OCI-LY7 (cell line): ENCODE measurements at places on chromosomes 6 and 20. TPM values are rescaled to one million over a fixed set of nuclear protein-coding genes. Genes with fewer than 3 reads are reported as not detected.

GRCh38 chr6:144855812-144856531, 570.8 kb downstream of the UTRN start:
- no peak for DNase-seq

DNA sequence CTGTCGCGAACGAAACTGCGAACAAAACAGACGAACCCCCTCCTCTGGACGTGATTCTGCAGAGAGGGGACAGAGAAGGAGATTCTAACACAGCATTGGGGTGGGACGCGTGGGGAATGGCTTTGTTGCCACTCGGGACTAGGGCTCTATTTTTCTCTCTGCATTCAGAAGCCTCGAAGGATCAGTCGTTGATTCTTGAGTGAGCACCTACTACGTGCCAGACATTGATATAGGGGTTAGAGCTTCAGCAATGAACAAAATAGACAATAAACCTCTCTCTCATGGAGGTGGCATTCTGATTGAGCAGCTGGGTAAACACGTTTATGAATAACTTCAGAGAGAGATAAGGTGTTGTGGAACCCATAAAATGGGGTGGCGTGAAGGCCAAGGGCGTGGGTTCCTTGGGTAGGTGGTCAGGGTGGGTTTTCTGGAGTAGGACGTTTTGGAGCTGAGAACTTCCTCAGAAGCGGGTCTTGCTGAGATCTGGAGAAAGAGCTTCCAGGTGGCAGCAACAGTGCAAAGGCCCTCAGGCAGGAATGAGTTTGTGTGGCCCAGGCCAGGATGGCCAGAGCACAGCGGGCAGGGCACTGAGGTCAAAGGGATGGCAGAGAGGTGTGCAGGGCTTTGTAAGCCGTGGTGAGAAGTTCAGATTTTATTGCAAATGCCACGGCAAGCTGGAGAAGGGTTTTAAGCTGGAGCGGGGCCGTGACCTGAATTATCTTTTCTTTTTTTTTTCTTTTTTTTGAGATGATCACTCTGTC, 884 bp downstream of the SLC2A10 start:
- DNase-seq: no peak

GRCh38 chr20:4820806-4821518, 99.3 kb downstream of the PRND start:
- no peak for DNase-seq

VSTM2L gene
- 0.17 TPM in 1 of 2 replicates, not detected in the other for total RNA-seq

FAM83C gene
- total RNA-seq: not detected in 2 replicates

CDC5L gene
- 23.4 and 24.0 TPM in 2 replicates for total RNA-seq

GRCh38 chr20:25178563-25179438, 16.7 kb upstream of the ENTPD6 start:
- DNase-seq: peak; percentile 37

DNA sequence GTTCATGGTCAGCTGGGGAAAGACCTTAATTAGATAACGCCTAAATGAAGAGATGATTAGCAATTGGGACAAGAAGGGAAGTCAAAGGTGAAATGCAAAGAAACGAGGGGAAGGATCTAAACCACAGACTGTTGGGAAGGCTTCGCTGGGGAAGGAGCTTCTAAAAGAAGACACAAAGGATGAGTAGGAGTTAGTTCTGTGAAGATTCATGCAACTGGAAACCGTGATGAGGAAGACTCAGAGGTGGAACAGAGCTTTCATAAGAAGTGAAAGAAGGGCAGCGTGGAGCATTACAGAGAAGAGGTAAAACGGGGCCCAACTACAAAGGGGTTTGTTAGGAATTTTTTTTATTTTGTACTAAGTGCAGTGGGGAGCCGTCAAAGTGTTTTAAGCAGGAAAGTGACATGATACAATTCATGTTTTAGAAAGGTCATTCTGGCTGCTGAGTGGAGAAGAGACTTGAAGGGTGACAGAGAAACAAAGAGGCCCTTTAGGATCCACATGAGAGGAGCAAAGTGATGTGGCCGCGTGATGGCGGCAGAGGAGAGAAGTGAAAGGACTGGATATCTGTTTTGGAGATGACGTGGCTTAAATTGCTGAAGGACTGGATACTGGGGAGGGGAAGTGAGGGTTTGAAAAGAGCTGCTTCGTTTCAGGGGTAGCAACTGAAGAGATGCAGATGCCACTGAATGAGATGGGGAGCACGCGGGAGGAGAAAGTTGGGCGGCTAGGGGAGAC, 33.6 kb downstream of the TTI1 start:
- DNase-seq: no peak

SMLR1 gene
- not detected in 2 replicates for total RNA-seq

RPP40 gene
- total RNA-seq: 9.6 and 12.2 TPM in 2 replicates

DNA sequence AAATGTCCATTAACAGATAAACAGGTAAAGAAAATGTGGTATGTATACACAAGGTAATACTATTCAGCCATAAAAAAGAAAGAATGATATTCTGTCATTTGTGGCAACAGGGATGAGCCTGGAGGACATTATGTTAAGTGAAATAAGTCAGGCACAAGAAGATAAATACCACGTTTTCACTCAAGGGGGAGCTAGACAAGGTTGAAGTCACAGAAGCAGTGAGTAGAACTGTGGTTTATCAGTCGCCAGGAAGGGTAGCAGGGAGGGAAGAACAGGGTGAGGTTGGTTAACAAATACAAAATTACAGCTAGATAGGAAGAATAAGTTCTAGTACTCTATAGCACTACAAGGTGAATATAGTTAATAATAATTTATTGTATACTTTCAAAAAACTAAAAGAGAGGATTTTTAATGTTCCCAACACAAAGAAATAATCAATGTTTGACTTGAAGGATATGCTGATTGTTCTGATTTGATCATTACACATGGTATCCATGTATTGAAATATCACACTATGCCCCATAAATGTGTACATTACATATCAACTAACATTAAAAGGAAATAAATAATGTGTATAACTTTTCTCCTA, 21.1 kb downstream of the RTN4IP1 start:
- DNase-seq: peak; percentile 82

GRCh38 chr6:125019918-125020317, 57.7 kb downstream of the RNF217 start:
- no peak for DNase-seq

- no peak for DNase-seq
These were observed 6.3 kb downstream of the ADTRP start for GRCh38 chr6:11772109-11772825.

GRCh38 chr20:10521836-10522235, 86.7 kb downstream of the SLX4IP start:
- DNase-seq: no peak

DNA sequence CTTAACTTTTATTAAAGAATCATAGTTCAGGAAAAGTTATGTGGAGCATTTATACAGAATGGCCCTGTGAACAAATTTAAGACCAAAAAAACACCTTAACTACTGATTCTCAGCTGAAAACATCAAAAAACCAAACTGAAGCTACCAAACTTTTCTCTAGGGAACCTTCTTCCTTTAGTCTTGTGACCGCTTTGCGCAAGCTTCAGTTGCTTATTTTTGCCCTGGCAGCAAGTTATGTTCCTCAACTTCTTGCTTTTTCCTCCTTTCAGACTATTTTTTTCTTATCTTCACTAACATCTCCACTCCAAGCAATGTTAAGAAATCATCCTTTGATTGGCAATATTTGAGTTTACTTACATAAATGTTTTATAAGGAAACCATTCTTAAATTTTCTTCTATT, 100.1 kb downstream of the MYB start:
- peak; percentile 44 for DNase-seq

GRCh38 chr6:116633685-116634084, 17.4 kb downstream of the RSPH4A start:
- DNase-seq: peak; percentile 36

PDYN gene
- total RNA-seq: not detected in 2 replicates

DNA sequence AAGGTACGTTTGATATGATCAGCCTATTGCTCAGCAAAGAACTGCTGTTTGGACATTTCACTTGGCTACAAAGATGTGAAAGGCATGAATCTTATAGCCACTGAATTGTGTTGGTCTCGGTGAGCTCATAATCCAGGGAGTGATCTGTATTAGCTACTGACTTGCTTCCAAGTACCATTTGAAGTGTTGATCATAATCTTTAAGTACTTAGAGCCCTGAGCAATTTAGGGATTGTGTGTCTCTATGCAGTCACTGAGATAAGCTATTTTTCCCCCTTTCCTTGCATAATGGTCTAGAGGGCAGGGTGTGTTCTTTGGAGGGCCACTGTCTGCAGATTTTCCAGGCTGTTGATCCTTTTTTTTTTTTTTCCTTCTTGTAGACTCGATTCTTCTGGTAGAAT, 393.6 kb downstream of the ESR1 start:
- DNase-seq: no peak

ABHD16B gene
- total RNA-seq: 0.29 TPM in 1 of 2 replicates, not detected in the other

RAE1 gene
- total RNA-seq: 57.4 and 58.2 TPM in 2 replicates

GRCh38 chr20:44204156-44204831, 6.3 kb downstream of the OSER1 start:
- no peak for DNase-seq

SYNDIG1 gene
- not detected in 2 replicates for total RNA-seq
